ENCODE measurements at places on chromosomes 5 and 9. TPM values are rescaled to one million over a fixed set of nuclear protein-coding genes. Genes with fewer than 3 reads are reported as not detected.
A peak's percentile ranks its signal among the peaks of the same experiment; 100 is the strongest.

EQTN gene
- not detected for total RNA-seq

ADAM19 gene
- 12.3 TPM for total RNA-seq

MRPS2 gene
- 57.4 TPM for total RNA-seq

CFAP90 gene
- not detected for total RNA-seq

PTGS1 gene
- total RNA-seq, result not detected

SH3GL2 gene
- total RNA-seq, result not detected

FIBCD1 gene
- not detected for total RNA-seq

CTXN3 gene
- not detected for total RNA-seq

- no peak overlapping the region for H3K27ac ChIP-seq
- H3K4me1 ChIP-seq, result peaks cover 7% of the 10 kb centered on the region
- no peak overlapping the region for H3K4me3 ChIP-seq
- no peak for DNase-seq
- no peaks in the 10 kb centered on the region for H3K36me3 ChIP-seq
- H3K27me3 ChIP-seq, result peaks cover 6% of the 10 kb centered on the region
Measured at GRCh38 chr5:91141642-91142041, 241.5 kb downstream of the ARRDC3 start.

GRCh38 chr5:53109056-53109442, 508 bp downstream of the MOCS2 start:
- peaks cover 41% of the 10 kb centered on the region for H3K4me1 ChIP-seq
- DNase-seq, result no peak
- peak overlapping the region; percentile 95 for H3K4me3 ChIP-seq
- peak overlapping the region; percentile 93 for H3K27ac ChIP-seq

DNA sequence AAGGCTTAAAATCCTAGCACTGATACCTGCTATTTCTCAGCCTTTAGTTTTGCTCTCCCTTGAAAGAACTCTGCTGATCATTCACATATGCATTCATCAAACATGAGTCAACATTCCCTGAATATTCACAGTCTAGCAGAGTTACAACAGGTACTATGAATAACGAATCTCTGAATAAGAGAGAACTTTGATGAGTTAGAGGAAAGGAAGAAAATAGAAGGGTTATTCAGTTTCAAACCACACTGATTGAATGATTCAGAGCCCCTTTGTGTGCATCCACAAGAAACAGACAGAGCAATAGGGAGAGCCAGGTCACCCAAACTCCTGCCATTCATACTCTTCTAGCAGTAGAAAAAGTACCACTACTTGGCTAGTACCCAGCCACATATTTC, 36.0 kb downstream of the FOXD1 start:
- H3K4me3 ChIP-seq, result no peak overlapping the region
- H3K4me1 ChIP-seq, result no peaks in the 10 kb centered on the region
- no peak for DNase-seq
- H3K27ac ChIP-seq, result no peak overlapping the region

- peak; percentile 84 for DNase-seq
- no peaks in the 10 kb centered on the region for H3K36me3 ChIP-seq
- H3K4me1 ChIP-seq, result peaks cover 20% of the 10 kb centered on the region
- H3K4me3 ChIP-seq, result no peak overlapping the region
- no peak overlapping the region for H3K27ac ChIP-seq
Measured at GRCh38 chr5:181181650-181182565, 23.1 kb downstream of the TRIM7 start.

DNA sequence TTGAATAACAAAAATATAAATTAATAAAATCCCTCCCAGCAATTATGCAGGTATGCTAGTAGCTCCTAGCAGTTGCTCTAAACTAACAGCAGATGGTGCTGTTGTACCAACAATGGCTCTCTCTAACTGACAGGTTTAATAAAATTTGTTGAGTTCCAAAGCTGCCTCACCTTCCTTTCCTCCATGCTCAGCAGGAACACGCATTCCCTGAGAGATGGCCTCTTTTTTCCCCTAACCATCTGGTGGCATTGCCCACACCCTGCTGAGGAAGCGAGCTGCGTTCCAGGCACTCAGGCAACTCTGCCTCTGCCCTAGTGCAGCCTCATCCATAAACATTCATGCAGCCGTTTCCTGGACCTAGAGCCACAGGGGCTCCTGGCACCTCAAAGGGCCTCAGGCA, 106.2 kb downstream of the KLHL3 start:
- no peak overlapping the region for H3K27ac ChIP-seq
- H3K36me3 ChIP-seq, result peaks cover 2% of the 10 kb centered on the region
- no peaks in the 10 kb centered on the region for H3K27me3 ChIP-seq
- H3K4me1 ChIP-seq, result no peaks in the 10 kb centered on the region
- DNase-seq, result peak; percentile 8

DNA sequence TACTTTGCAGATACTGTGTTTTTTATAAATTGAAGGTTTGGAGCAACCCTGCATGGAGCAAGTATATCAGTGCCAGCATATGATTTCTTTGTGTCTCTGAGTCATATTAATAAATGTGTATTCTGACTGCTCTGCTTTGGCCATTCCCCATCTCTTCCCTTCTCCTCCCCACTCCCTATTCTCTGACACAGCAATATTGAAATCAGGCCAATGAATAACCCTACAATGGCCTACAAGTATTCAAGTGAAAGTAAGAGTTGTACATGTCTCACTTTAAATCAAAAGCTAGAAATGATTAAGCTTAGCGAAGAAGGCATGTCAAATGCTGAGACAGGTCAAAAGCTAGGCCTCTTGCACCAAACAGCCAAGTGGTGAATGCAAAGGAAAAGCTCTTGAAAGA, 82.2 kb upstream of the TLX3 start:
- no peak for DNase-seq
- no peak overlapping the region for H3K4me3 ChIP-seq
- no peak overlapping the region for H3K27ac ChIP-seq
- H3K4me1 ChIP-seq, result no peaks in the 10 kb centered on the region

GRCh38 chr5:174984863-174985262, 260.5 kb downstream of the MSX2 start:
- H3K27ac ChIP-seq, result no peak overlapping the region
- no peak overlapping the region for H3K4me3 ChIP-seq
- no peak for DNase-seq
- H3K36me3 ChIP-seq, result no peaks in the 10 kb centered on the region
- H3K27me3 ChIP-seq, result peaks cover 4% of the 10 kb centered on the region
- H3K4me1 ChIP-seq, result no peaks in the 10 kb centered on the region

- peaks cover 4% of the 10 kb centered on the region for H3K27me3 ChIP-seq
- H3K4me1 ChIP-seq, result no peaks in the 10 kb centered on the region
- H3K27ac ChIP-seq, result no peak overlapping the region
Measured at GRCh38 chr5:127307868-127308267, 17.3 kb downstream of the MEGF10 start.

DNA sequence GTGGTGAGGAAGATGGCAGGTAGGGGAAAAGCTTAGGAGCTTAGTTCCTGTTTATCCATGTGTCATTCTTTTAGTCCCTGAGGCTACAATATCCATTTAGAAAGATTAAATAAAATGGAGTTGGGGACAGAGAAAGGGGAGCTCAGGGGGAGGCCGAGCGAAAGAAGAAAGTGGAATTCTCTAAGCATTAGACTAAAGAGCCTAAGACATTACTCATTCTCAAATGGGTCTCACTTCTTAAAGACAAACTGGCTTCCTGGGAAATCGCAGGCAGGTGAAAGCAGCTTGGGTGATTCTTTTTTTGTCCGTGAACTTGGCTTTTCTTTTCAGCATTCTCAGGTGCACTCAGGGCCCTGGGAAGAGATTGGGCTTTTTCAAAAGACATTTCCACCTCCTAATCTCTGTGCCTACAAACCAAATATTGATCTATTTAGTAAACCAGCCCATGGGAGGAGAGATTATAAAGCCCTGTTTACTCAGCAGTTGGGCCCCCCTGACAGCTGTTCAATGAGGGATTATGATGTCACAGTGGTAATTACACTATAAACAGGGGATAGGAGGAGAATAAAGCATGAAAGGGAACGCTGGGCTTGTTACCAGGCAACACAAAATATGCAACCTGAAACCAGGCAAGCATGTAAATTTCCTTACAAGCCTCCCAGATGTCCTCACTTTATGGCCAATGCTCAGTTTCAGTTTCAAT, 584.0 kb downstream of the ACTL7B start:
- no peak for DNase-seq
- H3K27me3 ChIP-seq, result no peaks in the 10 kb centered on the region
- H3K36me3 ChIP-seq, result no peaks in the 10 kb centered on the region

GRCh38 chr5:79793304-79793703, 103.7 kb downstream of the CMYA5 start:
- H3K4me1 ChIP-seq, result no peaks in the 10 kb centered on the region
- peaks cover 2% of the 10 kb centered on the region for H3K27me3 ChIP-seq
- H3K36me3 ChIP-seq, result no peaks in the 10 kb centered on the region
- DNase-seq, result no peak
- no peak overlapping the region for H3K27ac ChIP-seq

- H3K4me3 ChIP-seq, result no peak overlapping the region
- H3K27me3 ChIP-seq, result no peaks in the 10 kb centered on the region
- H3K36me3 ChIP-seq, result peaks cover 77% of the 10 kb centered on the region
- H3K4me1 ChIP-seq, result no peaks in the 10 kb centered on the region
- DNase-seq, result no peak
Measured at GRCh38 chr5:31449174-31449573, 82.7 kb downstream of the DROSHA start.

DNA sequence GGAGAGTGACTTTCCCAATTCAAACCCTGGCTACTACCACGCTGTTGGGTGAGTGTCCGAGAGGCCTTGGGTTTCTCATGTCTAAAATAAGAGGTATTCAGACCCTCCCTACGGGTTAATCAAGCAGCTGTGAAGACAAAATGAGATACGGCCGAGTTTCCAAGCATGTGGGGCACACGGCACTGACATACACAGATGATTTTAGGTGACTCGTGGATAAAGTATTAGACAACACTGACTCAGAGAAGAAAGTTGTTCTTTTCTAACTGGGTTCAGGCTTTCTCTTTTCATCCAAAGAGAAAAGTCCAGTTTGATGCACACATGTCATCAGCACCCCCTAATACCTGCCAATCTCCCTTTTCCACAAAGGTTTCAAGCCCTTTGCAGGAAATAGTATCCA, 15.6 kb downstream of the FOXI1 start:
- no peak for DNase-seq
- no peak overlapping the region for H3K27ac ChIP-seq
- H3K36me3 ChIP-seq, result no peaks in the 10 kb centered on the region
- H3K4me3 ChIP-seq, result no peak overlapping the region

DNA sequence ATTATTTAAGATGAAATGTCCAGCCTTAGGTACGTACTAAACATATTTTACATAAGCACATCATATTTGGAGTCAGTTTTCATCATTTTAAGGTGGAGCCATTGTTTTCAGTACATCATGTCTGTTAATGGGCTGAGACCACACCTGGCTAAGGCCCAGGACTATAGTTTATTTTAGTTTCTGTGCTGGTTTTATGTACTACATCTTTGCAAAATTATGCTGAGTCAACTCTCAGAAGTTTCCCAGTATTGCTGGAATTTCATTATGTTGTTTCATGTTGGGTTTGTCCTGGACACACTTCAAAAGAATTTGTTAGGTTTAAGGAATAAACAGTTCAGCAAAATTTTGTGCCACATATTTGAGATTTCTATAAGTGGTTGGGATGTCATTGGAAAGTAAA, 171.2 kb downstream of the CCDC171 start:
- no peaks in the 10 kb centered on the region for H3K27me3 ChIP-seq
- H3K4me3 ChIP-seq, result no peak overlapping the region
- DNase-seq, result no peak
- H3K27ac ChIP-seq, result no peak overlapping the region
- H3K4me1 ChIP-seq, result no peaks in the 10 kb centered on the region
- H3K36me3 ChIP-seq, result no peaks in the 10 kb centered on the region

DNA sequence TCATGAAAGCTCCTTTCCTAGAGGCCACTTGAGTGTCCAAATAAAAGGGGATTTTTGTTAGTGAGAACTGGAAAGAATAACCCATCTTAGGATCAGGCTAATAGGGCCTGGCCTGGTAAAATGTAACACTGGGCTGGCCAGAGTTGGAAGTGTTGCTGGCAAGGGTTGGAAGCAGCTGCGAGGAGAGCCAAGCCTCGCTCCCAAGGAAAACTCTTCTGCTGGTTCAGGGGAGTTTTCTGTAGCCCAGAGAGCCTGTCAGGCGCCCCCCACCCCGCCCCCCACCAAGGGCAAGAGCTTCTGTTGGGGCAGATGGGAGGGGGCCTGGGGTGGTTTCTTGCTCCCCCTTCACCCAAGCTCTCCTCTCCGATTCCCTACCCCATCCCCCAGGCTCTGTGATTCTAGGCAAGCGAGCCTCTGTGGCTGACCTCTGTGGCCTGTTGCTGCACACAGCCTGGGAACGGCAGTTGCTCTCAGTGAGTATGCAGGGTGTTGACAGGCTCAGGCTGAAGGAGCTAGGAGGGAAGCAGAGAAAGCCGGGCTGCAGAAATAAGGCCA, 547.8 kb downstream of the CCDC171 start:
- H3K27me3 ChIP-seq, result no peaks in the 10 kb centered on the region
- H3K4me3 ChIP-seq, result no peak overlapping the region
- DNase-seq, result no peak

DNA sequence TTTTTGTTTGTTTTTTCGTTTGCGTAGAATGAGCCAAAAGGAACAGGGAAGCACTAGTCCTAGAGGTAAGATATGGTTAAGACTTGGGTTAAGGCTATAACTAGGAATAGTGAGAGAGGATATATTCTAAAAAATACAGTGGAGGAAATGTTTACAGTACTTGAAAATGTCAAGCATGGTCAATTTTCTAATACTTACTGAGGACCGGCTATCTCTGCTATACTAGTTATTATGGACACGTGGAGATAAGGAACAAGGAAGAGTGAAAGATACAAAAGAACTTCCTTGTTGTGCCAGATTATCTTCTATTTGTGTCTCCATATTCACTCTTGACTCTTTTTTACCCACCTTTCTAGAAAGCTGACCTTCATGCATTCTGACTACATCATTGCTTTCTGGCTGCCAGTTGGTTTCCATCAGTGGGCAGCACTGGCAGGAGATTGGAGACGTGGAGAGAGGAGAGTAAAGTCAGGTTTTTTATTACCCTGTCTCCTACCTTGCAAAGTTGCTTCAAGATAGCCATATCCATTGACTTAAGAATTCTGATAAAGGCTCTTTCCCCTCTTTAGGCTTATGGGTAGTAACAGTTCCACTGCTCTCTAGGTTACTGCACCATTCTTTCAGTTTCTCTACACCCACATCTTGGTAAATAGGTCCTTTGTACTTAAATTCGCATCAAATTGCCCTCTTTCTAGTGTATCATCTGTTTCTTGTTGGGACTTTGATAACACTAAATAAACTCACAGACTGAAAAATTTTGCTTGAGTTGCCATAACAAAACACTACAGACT, 9.0 kb upstream of the RFX3 start:
- peak overlapping the region; percentile 67 for H3K27ac ChIP-seq
- H3K36me3 ChIP-seq, result peaks cover 18% of the 10 kb centered on the region
- no peaks in the 10 kb centered on the region for H3K27me3 ChIP-seq

DNA sequence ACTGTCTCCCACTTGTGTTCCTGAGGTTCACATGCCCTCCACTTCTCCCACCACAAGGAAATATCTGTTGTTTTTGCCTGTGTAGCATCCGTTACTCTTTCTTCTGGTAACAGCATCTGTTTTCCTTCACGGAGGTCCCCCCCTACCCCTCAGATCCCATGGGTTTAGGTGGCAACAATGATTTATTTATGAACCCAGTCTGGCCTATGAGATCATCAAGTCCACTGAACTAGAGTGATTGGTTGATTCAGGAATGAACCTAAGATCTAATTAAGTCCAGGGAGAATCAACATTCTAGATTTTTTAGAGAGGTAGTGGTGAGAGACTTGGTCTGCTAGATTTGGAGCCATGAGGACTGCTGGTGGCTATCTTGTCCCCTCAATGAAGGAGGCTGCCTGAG, 166.8 kb downstream of the NR3C1 start:
- H3K4me3 ChIP-seq, result no peak overlapping the region
- no peaks in the 10 kb centered on the region for H3K36me3 ChIP-seq
- no peak overlapping the region for H3K27ac ChIP-seq
- H3K4me1 ChIP-seq, result no peaks in the 10 kb centered on the region
- DNase-seq, result no peak

GRCh38 chr9:137077758-137078693, 709 bp downstream of the UAP1L1 start:
- peak overlapping the region; percentile 79 for H3K4me3 ChIP-seq
- DNase-seq, result peak; percentile 85
- H3K4me1 ChIP-seq, result peaks cover 7% of the 10 kb centered on the region
- H3K27me3 ChIP-seq, result no peaks in the 10 kb centered on the region
